T-helper 1 cell (primary cell): ENCODE measurements at places on chromosomes 4 and X.
A peak's percentile ranks its signal among the peaks of the same experiment; 100 is the strongest.

- no peak for DNase-seq
Observed at GRCh38 chr4:100022792-100023222, 72.7 kb upstream of the H2AZ1 start.

GRCh38 chr4:183738961-183739360 lies 79.9 kb downstream of the TRAPPC11 start:
- DNase-seq = no peak

DNA sequence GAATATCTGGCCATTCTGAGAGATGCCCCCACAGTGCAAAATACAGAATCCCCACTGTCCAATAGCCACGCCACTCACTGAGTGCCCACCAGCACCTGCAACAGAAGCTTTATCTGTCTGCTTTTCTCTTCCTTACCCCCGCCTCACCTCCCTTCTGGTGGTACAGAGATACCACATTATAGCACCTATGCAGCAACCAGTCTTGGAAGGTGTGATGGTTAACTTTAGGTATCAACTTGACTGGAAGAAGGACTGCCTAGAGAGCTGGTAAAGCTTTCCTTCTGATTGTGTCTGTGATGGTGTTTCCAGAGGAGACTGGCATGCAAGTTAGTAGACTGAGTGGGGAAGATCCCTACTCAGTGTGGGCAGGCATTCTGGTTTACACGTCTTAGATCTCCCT lies 61.8 kb upstream of the TXK start:
- DNase-seq = no peak

- DNase-seq = no peak
Observed at GRCh38 chr4:145736241-145736831, 56.4 kb downstream of the C4orf51 start.

GRCh38 chr4:118139241-118139640 lies 105.0 kb downstream of the NDST3 start:
- no peak for DNase-seq

DNA sequence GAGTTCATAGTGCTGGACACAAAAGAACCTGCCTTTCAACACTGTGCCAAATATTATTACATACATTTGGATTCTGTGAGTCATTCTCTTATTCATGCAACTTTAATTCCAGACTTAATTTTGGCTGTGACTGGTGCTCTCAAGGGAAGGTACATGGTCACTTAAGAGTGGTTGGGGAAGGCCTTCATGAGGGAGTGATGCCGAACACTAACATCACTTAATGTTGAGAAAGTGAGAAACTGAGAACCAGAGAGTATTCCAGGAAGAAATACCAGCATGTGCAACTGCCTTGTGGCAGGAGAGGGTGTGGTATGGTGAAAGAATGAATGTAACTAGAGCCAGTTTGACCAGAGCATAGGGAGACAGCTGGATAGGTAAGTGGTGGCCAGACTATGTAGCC lies 41.5 kb upstream of the FHDC1 start:
- DNase-seq = no peak

GRCh38 chrX:154040307-154040756 lies 20.6 kb upstream of the IRAK1 start:
- no peak for DNase-seq

GRCh38 chrX:84192006-84192405 lies 4.0 kb upstream of the RPS6KA6 start:
- no peak for DNase-seq

DNA sequence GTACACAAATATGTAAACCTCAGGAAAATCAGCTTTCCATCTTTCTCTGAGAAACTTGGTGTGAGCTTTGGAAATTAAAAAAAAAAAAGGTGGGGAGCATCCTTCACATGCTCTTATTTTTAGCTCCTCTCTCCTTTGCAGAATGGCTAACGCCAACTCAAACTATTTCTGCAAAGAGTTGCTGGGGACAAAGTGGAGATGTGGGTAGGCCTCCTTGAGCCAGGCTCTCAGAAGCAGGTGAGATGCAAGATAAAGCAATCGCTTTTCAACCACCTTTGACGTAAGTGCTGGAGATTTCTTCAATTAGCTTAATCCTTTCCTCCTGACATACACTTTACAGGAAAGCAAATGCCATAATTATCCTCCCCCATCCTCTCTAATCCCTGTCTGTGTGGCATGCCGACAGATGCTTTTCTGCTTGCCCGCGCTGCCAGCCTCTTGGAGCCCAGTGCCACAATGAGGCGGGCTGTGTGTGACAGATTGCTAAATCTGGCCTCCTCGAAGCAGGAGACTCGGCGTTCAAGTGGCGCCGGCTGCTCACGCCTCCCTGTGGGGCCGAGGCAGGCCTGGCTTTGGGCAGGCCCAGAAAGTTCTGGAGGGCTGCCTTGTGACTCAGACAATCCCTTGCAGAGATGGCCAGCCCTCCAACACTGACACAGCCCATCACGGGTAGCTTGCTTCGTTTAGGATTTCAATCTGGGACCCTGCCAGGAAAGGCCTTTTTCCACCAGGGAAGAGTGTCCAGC lies 64.9 kb upstream of the SOD3 start:
- DNase-seq = no peak

DNA sequence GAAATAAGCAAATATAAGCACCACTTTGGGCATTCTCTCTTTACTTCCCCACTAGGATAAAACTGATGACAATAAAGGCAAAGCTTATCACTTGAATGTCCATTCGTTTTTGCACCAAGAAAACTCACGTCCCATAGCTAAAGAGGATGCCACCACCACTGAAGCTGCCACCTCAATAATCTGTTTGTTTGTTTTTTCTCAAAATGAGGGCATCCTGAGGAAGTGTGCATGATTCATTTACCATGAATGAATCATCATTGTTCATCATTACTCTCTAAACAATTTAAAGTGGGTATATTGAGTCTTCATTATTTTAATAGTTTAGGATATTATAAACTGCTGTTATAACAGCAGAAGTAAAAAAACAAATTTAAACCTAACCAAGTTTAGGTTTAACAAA lies 168.2 kb downstream of the DCTD start:
- DNase-seq = no peak

DNA sequence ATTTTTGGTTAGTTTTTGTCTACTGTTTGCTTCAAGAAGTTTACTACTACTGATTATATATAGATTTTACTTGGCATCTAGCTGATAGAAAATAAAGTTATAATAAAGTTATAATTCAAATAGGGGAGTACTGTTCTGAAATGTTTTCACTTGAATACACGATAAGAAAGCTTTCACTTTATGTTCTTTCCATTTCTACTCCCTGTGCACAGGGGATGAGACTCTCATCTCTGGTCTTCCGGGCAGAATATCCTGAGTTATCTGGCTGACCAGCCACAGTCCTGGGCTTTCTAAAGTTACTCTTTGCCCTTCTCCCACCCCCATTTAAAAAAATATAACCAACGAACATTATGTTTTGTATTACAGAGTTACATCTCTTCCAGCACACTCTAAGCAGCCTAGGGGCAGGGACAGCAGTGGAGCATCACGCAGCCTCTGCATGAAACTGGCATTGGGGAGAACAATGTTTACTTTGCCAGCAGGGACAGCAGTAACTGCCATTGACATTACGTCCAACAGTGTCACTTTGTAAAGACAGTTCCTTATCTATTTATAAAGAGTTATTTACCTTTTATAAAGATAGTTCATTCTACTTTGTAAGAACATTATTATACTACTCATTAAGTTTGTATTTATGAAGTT lies 64.3 kb downstream of the METTL14 start:
- DNase-seq = no peak

GRCh38 chrX:107549504-107549903 lies 78.8 kb upstream of the PRPS1 start:
- no peak for DNase-seq

- no peak for DNase-seq
Observed at GRCh38 chr4:140996766-140997165, 136.5 kb downstream of the RNF150 start.

GRCh38 chr4:20251031-20251795 lies 492 bp upstream of the SLIT2 start:
- no peak for DNase-seq

DNA sequence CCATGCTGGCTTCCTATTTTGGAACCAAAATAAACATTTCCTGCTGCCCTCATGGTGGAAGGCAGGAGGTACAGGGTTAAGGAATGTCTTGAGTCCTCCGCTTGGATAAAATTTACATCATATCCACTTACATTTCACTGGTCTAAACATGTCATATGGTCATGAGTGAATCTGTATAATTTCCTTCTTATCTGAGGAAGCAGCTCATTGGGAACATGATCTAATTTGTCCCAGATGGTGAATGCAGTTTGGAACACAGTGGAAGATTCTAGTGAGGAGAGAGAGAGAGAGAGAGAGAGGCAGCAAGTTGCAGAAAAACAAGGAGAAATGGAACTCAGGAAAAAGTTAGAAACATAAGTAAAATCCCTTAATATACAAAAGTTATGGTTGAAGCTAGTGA lies 46.8 kb downstream of the MXRA5 start:
- no peak for DNase-seq

DNA sequence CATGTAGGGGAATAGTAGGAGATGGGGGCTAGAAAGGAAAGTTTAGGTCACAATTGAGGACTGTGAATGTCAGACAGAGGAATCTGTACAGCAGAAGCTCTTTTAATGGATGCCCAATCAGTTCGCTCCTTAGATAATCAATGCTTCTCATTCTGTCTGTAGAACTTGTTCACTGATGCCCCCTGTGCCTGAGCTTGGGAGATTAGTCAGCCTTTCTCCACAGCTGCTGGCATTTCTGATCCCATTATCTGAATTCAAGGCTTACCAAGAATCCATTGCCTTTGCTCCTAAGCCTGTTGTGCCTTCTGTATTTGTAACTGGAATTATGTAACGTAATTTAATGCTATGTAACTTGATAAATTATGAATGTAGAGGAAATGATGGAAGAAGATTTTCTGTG lies 53.2 kb upstream of the BBS12 start:
- DNase-seq = no peak

- DNase-seq = no peak
Observed at GRCh38 chr4:113272523-113272922, 223.1 kb downstream of the ANK2 start.

- DNase-seq = no peak
Observed at GRCh38 chrX:43000121-43000520, 222.2 kb upstream of the PPP1R2C start.

DNA sequence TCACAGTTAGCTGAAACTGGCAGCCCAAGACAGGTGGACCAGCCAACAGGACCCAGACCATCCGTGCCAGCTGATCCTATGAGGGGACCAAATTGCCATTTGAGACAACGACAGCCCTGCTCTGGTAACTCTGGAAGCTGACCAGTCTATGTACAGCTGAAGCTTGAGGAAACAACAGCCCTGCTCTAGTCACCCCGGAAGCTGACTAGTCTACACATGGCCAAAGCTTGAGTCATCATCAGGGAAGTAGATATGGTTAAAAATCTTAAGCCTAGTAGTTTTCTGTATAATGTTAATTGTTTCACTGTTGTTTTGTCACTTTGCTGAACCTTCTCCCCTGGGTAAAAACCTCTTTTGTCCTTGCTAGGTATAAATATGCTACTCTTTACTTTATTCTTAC lies 905.4 kb upstream of the NDST4 start:
- DNase-seq = no peak

GRCh38 chr4:113810906-113811305 lies 49.4 kb upstream of the CAMK2D start:
- DNase-seq = no peak

GRCh38 chrX:132193872-132194574 lies 25.2 kb downstream of the RAP2C start:
- DNase-seq = no peak

GRCh38 chr4:82515705-82516104 lies 46.1 kb downstream of the TMEM150C start:
- DNase-seq = no peak

DNA sequence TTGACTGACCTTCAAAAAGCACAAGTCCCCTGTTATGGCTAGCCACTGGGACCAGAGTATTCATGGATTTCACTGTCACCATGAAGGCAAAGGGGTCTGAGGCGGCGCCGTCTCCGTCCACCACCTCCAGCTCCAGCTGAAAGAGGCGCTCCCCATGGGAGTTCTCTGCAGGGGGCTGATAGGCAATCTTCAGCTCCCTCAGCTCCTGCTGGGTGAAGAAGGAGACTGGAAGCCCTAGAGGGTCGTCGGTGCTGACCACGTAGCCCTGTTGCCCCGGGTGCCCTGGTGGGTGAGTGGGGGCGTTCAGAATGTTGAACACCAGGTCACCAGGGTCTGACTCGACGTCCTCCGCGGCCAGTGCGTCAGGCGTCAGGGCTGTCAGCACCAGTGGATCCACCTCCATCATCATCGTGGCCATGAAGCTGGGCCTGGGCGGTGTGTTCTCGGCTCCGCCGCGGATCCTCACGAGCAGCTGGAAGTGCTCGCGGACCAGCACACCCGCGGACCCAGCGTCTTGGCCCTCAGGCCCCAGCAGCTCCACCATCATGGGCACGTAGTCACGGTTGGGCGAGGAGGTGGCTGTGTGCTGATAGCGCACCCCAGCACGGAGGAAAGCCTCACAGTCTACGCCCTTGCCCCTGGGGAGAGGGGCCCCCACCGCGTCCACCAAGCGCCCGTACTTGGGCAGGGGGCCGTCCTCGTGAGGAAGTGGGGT lies 987 bp downstream of the FREM3 start:
- DNase-seq = no peak

GRCh38 chrX:53093177-53093655 lies 726 bp upstream of the KANTR start:
- peak; percentile 58 for DNase-seq

GRCh38 chr4:18234108-18234507 lies 212.6 kb upstream of the LCORL start:
- DNase-seq = no peak

- no peak for DNase-seq
Observed at GRCh38 chr4:121829511-121829910, 5.8 kb upstream of the CCNA2 start.

GRCh38 chr4:81914623-81915022 lies 442.9 kb upstream of the RASGEF1B start:
- no peak for DNase-seq

DNA sequence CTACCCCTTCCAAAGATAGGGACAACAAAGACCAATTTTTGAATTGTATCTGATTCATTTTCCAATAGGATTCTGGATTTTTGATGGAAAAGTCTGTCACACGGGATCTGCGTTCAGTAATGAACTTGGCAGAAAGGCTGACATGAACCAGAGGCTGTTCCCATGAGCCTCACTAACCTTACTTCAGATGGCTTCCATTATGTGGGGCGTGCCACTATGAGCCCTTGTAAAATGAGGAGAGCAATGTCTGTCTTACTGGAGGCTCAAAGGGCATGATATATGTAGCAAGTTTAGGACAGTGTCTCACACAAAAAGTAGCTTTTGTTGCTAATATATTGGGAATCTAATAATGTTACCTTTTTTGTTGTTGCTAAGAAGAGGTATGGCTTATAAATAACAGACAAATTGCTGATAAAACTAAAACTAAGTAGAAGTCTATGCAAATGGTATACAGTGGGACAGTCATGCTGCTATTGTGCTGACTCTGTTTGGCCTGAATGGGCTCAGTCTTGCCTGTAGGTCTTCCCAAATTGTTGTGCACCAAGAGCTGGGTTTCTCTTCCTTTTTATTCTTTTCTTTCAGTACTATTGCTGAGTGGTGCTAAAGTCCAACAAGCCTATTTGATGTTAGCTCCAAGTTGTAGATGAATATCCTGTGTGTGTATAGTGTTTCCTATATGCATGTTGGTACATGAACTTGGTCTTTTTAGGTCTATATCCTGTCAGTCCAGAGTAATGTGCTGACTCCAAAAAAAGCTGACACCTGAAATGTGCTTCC lies 132.1 kb downstream of the SPRY1 start:
- no peak for DNase-seq
